ENCODE measurements at places on chromosomes 6 and 20. TPM values are rescaled to one million over a fixed set of nuclear protein-coding genes. Genes with fewer than 3 reads are reported as not detected.
A peak's percentile ranks its signal among the peaks of the same experiment; 100 is the strongest.

The WFDC10B gene
- polyA plus RNA-seq = 0.62 TPM

DNA sequence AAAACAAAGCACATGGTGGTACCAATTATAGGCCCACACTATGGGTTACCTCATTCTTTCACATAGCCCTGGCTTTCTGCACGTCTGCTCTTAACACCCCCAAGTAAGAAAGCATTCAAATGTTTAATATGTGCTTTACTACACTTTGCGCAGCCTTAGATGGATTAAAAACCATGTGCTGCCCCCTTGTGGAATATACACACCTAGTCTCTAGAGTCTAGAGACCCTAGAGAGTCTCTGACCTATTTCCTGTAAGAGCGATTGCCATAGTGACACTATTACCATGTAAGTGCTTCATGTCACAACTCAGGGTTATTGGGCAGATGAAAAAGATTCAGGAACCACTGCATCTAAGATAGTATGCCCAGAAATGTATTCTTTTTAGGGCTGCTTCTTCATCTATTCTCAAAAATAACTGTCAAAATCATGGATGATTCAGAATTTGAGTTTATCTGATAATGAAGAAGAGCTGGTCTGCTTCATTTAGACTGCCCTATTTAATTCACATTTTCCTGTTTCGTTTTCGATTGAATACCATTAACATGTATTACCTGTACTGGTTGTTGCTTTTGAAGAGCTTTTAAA lies 186.3 kb downstream of the ADGB start:
- no peak overlapping the region for H3K4me3 ChIP-seq
- DNase-seq = peak; percentile 49
- no peaks in the 10 kb centered on the region for H3K36me3 ChIP-seq

- no peak for DNase-seq
- H3K4me3 ChIP-seq = no peak overlapping the region
- no peak overlapping the region for H3K27ac ChIP-seq
- peaks cover 12% of the 10 kb centered on the region for H3K4me1 ChIP-seq
Measured at GRCh38 chr20:10953437-10953836, 279.6 kb upstream of the JAG1 start.

DNA sequence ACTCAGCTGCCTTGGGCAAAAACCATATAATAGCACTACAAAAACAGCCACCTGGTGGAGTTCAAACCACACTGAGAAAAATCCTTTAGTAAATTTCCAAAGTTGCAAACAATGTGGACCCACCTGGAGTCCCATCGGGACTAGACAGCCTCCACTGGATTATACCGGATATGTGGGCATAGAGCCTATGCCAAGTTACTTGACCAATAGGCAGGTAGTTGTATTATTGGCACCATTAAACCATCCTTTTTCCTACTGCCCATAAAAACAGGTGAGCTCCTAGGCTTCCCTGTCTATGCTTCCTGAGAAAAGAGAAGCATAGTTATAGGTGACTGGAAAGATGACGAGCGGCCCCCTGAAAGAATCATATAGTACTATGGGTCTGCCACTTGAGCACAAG lies 51.7 kb upstream of the ADGRF4 start:
- DNase-seq = no peak
- H3K4me3 ChIP-seq = no peak overlapping the region
- H3K4me1 ChIP-seq = peaks cover 6% of the 10 kb centered on the region
- no peaks in the 10 kb centered on the region for H3K27me3 ChIP-seq
- H3K27ac ChIP-seq = peak overlapping the region; percentile 56

GRCh38 chr6:170205534-170206316 lies 85.2 kb downstream of the DLL1 start:
- no peak for DNase-seq
- H3K27ac ChIP-seq = no peak overlapping the region
- H3K4me1 ChIP-seq = no peaks in the 10 kb centered on the region
- no peaks in the 10 kb centered on the region for H3K36me3 ChIP-seq

Measured in hepatocyte (in vitro differentiated cells).